ENCODE measurements at places on chromosomes 6 and 20. TPM values are rescaled to one million over a fixed set of nuclear protein-coding genes. Genes with fewer than 3 reads are reported as not detected.

DNA sequence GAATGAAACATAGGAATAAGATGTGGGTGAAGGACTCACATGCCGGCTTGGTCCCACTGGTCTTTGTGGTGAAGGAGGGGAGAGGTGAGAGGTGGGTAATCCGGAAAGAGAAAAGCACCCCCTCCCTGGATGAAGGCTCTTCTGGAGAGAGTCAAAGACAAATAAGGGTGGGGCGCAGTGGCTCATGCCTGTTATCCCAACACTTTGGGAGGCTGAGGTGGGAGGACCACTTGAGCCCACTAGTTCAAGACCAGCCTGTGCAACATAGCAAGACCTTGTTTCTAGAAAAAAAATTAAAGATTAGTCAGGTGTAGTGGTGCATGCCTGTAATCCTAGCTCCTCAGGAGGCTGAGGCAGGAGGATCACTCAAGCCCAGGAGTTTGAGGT, 3.1 kb downstream of the LTB start:
- DNase-seq = no peak

- no peak for DNase-seq
Observed at GRCh38 chr20:35176132-35176531, 4.3 kb downstream of the PROCR start.

GRCh38 chr6:20205722-20206161, 6.5 kb downstream of the MBOAT1 start:
- no peak for DNase-seq

- peak; percentile 43 for DNase-seq
Observed at GRCh38 chr6:149031859-149032598, 285.2 kb downstream of the UST start.

DNA sequence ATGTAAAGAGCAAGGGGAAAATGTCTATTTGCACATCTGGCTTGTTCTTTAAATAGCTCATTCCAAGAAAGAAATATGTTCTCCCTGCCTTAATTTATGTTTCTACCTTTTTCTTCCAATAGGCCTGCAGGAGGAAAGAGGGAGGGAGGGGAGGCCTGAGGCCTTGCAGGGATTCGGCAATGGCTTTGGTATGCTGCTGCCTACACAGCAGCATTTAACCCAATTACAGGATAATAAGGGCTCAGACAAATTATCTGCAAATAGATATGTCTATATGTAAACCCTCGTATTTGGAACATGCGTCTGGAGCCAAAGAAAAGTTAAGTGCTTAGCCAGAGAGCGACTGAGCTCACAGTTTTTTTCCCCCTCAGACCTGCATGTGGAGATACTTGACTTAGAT, 277.2 kb downstream of the CDC5L start:
- DNase-seq = no peak

PPIL6 gene
- 9.3 TPM for total RNA-seq

IL20RA gene
- 4.5 TPM for total RNA-seq
